T47D (cell line): ENCODE measurements at places on chromosomes 4 and X.

- no peak for DNase-seq
Measured at GRCh38 chr4:97404876-97405523, 738.3 kb downstream of the STPG2 start.

DNA sequence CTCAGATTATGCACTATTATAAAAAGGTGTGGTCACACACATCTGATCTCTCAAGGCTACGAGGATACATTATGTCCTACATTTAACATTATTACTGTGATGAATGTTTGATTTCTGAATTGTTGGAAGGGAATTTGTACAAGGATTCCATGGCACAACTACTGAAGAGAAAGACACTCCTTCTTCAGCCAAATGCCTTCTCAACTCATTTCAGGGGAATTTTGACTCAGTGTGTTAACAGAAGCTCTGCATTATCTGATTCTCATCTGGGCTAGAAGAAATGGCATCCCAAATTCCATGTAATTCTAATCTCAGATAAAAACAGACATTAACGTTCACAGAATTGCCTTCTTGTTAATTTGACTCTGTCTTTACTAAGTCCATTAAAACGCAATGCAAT is 477.7 kb downstream of the PDGFC start:
- no peak for DNase-seq

DNA sequence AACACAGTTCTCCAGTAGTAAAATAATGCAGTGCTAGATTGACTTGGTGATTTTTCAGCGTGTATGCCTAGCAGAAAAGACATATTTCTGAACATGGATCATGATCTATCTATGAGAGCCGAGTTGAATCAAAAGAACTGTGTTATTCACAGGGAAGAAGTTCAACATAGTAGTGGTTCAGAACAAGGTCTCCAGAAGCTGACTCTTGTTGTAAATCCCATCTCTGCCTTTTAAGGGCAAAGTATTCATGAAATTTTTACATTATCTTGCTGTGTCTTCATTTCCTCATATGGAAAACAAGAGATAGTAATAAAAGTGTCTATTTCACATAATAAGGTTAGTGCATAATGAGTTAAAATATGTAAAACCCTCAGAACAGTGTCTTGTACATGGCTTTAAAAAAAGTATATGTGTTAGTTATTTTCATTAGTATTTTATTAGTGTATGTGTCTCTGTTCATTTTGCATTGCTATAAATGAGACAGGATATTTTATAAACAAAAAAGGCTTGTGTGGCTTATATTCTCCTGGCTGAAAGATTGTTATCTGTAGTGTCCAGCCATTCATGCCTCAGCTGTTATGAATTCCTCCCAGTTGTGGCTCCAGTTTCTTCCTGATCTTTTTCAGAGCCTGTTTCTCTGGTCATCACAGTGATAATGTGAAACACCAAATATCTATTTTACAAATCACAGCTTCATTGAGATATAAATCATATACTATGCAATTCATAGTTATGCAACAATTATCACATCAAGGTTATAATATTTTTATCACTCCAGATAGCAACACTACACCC is 1351.2 kb downstream of the STIM2 start:
- DNase-seq = no peak

DNA sequence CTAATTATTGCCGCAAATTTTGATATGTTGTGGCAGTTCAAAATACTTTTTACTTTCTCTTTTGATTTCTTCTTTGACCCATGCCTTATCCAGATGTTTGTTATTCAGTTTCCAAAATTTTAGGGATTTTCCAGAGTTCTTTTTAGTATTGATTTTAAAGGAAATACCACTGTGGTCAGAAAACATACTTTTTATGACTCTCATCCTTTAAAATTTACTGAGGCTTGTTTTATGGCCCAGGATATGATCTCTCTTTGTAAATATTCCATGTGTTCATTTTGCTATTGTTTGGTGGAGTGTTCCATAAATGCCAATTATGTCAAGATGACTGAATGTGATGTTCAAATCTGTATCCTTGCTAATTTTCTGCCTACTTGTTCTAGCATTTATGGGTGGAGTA is 272.3 kb upstream of the DIPK2B start:
- no peak for DNase-seq

GRCh38 chr4:72602396-72603376 is 33.7 kb upstream of the ADAMTS3 start:
- DNase-seq = no peak

GRCh38 chr4:113144091-113144490 is 94.6 kb downstream of the ANK2 start:
- no peak for DNase-seq

- DNase-seq = no peak
Measured at GRCh38 chrX:20225488-20225833, 41.2 kb downstream of the RPS6KA3 start.

- DNase-seq = no peak
Measured at GRCh38 chrX:150198776-150199175, 164.3 kb upstream of the MAMLD1 start.

DNA sequence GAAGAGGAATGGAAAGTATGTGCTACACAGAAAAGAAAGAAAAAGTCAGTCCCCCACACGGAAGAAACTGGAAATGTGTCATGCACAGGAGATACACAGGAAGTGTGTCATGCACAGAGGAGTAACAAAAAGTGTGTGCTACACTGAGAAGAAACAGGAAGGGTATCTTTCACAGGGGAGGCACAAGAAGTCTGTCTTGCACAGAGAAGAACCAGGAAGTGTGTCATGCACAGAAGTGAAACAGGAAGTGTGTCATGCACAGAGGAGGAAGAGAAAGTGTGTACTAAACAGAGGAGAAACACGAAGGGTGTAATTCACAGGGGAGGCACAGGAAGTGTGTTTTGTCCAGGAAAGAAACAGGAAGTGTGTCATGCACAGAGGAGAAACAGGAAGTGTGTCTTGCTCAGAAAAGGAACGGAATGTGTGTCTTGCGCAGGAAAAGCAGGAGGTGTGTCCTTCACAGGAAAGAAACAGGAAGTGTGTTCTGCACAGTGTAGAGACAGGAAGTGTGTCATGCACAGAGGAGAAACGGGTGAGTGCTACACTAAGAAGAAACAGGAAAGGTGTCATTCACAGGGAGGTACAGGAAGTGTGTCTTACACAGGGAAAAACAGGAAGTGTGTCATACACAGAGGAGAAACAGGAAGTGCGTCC is 527.2 kb upstream of the PRKX start:
- no peak for DNase-seq

GRCh38 chr4:99202536-99202935 is 16.5 kb downstream of the ADH6 start:
- DNase-seq = no peak

DNA sequence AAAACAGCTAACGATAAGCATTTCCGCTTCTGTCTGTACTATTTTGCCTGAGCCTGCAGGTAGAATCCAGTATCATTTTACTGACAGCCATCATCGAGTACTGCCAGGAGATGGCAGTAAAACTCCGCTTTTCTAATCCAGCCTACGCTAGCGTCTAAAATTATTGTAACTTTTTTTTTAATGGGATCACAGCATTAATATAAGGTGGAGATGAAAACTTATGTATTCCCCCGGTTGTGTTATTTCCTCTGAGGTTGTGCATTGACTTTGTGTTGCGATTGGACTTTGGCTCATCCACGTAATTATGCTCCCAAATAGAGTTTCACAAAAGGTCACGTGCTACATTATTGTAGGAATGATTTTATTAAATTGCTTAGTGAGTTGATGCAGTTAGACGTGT is 248.1 kb downstream of the C4orf33 start:
- peak; percentile 56 for DNase-seq

- DNase-seq = no peak
Measured at GRCh38 chrX:1681439-1681838, 66.6 kb downstream of the ASMT start.

DNA sequence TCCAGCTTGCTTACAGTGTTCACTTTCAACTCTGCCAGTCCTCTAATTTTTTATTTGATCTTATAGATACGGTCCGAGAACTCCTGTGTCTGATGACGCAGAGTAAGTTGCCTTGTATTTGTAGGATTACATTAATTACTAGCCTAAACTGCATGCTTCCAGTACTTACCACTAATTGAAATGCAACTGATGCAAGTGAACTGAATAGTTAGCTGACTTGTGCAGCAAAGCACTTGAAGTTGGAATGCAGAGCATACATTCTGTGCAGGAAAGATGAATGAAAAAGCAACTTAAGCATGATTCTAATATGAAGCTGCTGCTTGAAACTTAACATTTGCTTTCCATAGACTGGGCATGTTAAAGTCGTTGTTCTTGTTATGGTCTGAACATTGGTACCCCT is 100.9 kb downstream of the LIMCH1 start:
- no peak for DNase-seq

- no peak for DNase-seq
Measured at GRCh38 chrX:119107206-119107605, 20.4 kb downstream of the KIAA1210 start.
